ENCODE measurements at places on chromosomes 2 and 18.
A peak's percentile ranks its signal among the peaks of the same experiment; 100 is the strongest.

GRCh38 chr18:35822413-35822812, 150.1 kb upstream of the RMP24 start:
- DNase-seq, result no peak

- DNase-seq, result no peak
Observed at GRCh38 chr18:42094875-42095274, 139.8 kb downstream of the PIK3C3 start.

GRCh38 chr2:241869087-241869961, at the start of gene RTP5:
Gene RTP5 (plus strand): TSS chr2:241869729. CDS start chr2:241869757, 28 bp downstream.
- no peak for DNase-seq

GRCh38 chr2:135931776-135932443, 53.5 kb downstream of the DARS1 start:
- DNase-seq, result no peak

DNA sequence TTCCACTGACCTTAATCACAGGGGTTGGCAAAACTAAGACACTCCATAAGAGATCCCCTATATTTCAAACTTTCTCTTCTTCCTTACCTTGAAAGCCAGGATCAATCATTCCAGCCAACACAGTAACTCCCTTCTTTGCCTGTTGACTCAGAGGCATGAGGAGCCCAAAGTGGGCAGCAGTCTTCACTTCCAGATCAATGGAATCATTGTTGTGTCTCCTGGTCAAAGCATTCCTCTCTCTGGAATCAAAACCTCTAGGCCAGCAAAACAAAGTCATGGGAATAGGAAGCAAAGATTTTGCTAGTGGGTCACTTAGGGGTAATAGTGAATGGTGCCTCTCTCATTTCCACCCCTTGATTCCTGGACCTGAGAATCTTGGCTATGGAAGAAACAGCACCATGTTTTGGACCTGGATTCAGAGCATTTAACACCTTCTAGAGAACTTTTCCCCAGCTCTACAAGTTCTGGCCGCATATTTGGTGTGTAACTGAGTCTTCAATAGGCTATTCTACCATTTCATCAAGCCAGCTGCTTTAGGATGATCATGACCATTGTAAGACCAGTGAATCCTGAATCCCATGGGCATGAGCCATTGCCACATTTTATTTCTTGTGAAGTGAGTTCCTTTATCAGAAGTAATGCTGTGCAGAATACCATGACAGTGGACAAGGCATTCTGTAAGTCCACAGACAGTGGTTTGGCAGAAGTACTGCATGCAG, 65.7 kb upstream of the SERPINE2 start:
- DNase-seq, result no peak

GRCh38 chr2:68328901-68329300, 9.2 kb upstream of the CNRIP1 start:
- no peak for DNase-seq

- DNase-seq, result no peak
Observed at GRCh38 chr2:228581731-228582130, 400.2 kb upstream of the SPHKAP start.

DNA sequence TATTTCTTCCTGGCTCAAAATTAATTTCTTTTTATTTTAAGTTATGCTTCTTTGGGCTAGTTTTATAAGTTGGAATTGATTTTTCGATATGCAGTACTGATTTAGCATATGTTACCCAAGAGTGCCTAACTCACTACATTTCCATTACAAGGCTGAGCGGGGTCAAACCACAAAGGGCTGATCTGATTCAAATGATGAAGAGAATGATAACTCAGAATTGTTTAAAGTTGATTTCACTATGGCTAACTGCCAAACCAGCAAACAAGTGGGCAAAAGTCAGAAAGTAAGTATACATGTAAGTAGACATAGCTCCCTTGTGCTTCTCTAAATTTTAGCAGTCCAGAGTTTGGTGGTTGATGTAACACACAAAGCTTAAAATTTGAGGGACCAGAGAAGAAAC, 35.6 kb downstream of the RAD51AP2 start:
- DNase-seq, result no peak

DNA sequence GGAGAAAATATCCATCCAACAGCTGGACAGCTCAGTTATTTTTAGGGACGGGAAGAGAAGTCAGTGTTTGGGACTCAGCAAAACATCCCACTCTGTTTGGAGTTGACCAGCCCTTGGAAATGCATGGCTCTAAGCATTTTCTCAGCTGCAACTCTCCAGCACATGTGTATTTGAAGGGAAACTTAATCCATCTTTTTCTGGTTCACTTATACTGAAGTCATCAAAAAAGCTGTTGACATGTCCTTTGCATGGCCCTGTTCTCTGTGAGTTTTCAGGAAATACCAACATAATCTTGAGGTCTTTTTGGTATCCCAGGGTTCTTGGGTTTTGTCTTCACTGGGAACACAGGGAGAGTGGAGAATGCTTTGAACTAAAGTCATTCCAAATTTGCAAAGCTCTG, 91.9 kb upstream of the CELF4 start:
- no peak for DNase-seq

DNA sequence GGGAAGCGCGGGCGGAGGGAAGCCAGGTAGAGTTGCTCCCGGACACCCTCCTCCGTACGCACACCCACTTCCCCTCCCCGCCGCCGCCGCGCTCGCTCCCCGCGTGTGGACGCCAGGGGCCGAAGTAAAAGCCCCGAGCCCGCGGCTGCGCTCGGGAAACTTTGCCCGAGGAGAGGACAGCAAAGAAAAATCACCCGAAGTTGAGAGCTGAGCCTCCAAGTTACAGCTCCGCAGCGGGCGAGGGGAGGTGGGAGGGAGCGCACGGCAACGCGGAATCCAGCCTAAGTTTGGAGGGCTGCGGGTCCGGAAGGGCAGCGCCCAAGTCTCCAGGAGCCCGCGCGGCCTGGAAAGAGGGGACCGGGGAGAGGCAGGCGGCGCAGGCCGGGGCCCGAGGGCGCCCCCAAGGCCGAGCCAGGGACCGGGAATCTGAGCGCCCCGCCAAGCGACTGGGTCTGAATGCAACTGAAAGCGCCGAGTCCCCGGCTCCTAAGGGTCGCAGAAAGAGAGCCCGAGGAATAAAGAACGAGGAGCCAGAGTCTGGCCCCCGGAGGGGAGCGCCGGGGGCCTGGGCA, 706 bp upstream of the BCL11A start:
- no peak for DNase-seq

- peak; percentile 64 for DNase-seq
Observed at GRCh38 chr2:134320930-134321329, 67.1 kb downstream of the MGAT5 start.

DNA sequence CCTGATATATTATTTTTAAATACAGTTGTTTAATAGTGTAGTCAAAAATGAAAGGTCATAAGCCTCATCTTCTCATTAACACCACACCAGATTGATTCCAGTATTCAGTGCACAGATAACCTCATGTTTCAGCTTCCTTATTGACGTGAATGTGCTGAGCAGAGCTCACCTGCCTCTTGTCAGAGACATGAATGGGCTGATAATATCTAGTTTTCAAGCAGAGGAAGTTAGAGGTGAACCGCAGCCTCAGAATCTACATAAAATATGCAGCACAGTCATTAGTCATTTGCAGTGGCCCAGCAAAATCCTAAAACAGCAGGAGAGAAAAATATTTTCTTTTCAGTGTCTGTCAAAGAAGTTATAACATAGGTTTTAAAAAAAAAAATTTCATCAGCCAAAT, 216.2 kb downstream of the GBX2 start:
- no peak for DNase-seq

- no peak for DNase-seq
Observed at GRCh38 chr2:22890132-22890531, 494.8 kb upstream of the KLHL29 start.

- no peak for DNase-seq
Observed at GRCh38 chr2:111134055-111134454, 13.3 kb downstream of the BCL2L11 start.

GRCh38 chr2:70005216-70005615, 43.8 kb upstream of the ASPRV1 start:
- no peak for DNase-seq

- no peak for DNase-seq
Observed at GRCh38 chr2:196437626-196438025, 201.9 kb upstream of the CCDC150 start.

DNA sequence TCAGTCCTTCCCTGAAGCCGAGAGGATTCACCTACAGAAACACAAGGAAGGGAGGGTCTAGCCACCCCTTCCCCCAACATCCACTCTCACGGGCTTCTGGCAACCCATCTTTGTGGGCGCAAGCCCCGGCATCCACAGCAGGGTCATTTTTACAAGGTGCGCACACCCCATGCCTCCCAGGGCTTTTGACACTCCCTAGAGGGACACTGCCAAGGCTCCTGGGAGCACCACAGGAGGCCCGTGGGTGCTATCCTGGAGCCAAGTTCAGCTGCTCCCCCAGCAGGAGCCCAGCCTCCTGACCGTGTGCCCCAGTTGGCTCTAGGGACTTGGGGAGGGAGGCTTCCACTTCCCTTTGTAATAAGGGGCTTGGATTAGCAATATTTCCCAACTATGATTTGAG, 251.6 kb downstream of the TNS1 start:
- DNase-seq, result no peak

GRCh38 chr18:46413684-46414083, 243.3 kb downstream of the LOXHD1 start:
- no peak for DNase-seq

- DNase-seq, result no peak
Observed at GRCh38 chr2:198517976-198518375, 713.6 kb downstream of the PLCL1 start.

GRCh38 chr2:120867290-120868241, 131.9 kb downstream of the GLI2 start:
- DNase-seq, result no peak

DNA sequence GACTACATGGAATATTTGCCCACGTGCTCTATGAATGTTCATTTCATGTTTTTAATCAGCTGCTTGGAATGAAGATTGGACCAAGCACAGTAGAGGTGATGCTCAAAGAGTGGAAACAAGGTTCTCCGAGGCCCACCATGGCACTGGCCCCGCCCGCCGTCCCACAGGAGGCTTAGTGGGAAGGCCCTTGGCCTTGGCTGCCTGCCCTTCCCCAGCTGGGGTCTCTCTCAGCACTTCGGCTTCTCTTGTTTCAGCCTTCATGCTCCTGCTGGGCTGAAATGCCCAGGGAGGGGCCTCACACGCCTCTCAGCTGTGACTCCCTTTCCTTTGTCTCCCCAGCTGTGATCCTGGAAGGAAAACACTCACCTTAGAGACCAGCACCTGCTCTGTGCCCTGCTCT, 833.2 kb downstream of the GALR1 start:
- DNase-seq, result no peak

- peak; percentile 84 for DNase-seq
Observed at GRCh38 chr2:218396688-218397462, 2.8 kb upstream of the CTDSP1 start.

- no peak for DNase-seq
Observed at GRCh38 chr2:133504566-133505505, 63.4 kb downstream of the NCKAP5 start.
